ENCODE measurements at places on chromosomes 5 and 9. TPM values are rescaled to one million over a fixed set of nuclear protein-coding genes. Genes with fewer than 3 reads are reported as not detected.

The SPATA9 gene
- 0.47 TPM for total RNA-seq

The LCN1 gene
- total RNA-seq: not detected

The TLN1 gene
- 209 TPM for total RNA-seq

The THBS4 gene
- total RNA-seq: 1.6 TPM
